ENCODE measurements at places on chromosomes 11 and 22. TPM values are rescaled to one million over a fixed set of nuclear protein-coding genes. Genes with fewer than 3 reads are reported as not detected.

GRCh38 chr22:41574847-41575381, 14.1 kb downstream of the CSDC2 start:
- no peak for DNase-seq

Gene RRM1
- total RNA-seq, result 50.8 TPM

Gene MMP8
- not detected for total RNA-seq

GRCh38 chr11:110182886-110183285, 89.7 kb downstream of the ZC3H12C start:
- no peak for DNase-seq

DNA sequence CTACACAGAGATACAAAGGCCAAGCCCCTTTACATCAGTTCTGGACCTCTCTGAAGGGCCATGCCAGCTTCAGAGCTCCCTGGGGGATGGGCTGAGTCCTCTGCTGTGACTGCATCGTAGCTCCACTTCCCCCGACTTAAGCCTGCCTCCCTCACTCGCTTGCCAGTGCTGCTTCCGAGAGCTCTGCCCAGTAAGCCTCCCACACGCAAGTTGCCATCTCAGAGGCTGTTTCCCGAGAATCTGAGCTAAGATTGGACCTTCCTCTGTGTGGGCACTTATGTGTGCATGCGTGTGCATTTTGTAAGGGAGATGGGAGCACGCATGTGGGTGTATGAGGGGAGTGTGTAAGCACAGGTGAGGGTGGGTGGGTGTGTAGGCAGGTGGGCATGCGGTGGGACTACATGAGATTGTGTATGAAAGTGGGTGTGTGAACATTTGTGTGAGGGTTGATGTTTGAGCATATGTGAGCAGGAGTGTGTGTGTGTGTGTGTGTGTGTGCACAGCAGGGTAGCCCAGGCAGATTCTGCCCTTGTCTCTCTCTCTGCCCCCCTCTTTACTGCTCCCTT, 163.0 kb upstream of the SYT13 start:
- DNase-seq, result no peak

Gene TSSK2
- not detected for total RNA-seq

- DNase-seq, result no peak
These were observed 28.8 kb downstream of the FAT3 start for GRCh38 chr11:92253421-92253820.

Gene UPK3A
- not detected for total RNA-seq

DNA sequence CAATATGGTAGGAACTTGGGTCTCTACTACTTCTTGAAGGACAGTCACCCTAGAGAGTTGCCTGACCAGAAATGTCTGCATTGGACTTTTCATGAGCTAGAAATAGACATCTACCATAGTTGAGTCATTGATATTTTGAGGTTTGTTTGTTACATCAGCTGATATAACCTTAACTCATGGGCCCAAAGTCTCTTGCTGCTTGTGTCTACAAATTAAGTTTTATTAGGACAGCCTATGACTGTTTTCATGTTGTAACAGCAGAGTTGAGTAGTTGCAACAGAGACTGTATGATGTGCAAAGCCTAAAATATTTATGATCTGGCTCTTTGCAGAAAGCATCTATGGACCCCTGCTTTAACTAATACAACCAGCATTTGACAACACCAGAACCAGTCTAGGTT, 155.3 kb downstream of the MIAT start:
- DNase-seq, result no peak

DNA sequence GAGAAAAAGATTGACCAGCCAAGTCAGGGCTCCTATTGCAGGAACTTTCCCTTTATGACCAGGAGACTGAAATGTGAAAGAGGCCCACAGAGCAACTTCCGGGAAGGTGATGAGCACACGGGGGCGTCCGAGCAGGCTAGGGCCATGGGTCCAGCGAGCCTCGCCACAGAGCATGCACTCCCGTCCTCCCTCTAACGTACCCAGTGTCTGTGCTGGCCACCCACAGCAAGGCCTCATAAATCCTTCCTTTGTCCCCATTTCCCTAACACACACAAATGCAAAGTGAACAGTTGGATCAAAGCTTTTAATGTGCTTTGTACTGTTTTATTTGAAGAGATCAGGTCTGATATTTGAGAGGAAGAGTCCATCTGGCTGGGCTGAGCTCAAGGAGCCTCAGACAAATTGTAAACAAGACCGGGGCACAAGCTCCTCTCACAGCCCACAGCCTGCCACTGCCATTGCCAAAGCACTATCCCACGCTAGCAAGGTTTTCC, 44.3 kb downstream of the BLID start:
- DNase-seq, result no peak

DNA sequence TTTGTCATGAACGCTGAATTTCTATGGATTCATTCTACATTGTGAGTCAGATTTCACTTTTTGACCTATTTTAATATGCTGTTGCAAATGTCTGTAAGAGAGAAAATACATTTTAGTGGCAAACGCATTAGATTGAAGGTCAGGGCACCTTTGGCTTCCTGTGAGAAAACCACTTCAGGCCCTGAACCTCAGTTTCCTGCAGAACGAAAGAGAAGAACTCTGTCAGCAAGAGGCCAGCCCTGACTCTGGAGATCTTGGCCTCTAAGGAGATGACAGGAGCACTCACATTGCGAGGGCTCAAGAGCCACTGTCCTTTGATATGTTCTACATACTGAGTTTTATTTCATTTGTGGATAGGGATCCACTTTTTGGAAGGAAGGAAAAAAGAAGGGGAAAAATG, 83.6 kb downstream of the KCNJ1 start:
- DNase-seq, result no peak

Gene OR4D5
- not detected for total RNA-seq

GRCh38 chr22:38171927-38172831, 9.5 kb downstream of the PLA2G6 start:
- DNase-seq, result peak; percentile 87

DNA sequence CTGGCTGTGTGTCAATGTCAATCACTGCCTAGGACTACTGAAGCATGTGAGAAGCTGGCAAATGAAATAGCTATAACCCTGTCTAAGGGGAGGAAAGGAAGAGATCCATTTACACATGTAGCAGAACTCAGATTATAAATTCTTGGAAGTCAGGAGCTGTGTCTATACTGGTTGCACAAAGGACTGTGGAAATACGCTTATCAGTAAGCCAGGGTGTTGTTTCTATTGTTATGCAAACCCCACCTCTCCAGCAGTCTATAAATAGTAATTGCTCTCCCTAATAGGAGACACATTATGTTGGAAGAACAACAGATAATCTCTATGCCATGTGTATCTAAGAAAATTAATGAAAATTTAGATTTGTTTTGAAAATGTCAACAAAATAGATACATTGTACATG, 693.4 kb upstream of the CCDC90B start:
- DNase-seq, result no peak

Gene MYO18B
- not detected for total RNA-seq

DNA sequence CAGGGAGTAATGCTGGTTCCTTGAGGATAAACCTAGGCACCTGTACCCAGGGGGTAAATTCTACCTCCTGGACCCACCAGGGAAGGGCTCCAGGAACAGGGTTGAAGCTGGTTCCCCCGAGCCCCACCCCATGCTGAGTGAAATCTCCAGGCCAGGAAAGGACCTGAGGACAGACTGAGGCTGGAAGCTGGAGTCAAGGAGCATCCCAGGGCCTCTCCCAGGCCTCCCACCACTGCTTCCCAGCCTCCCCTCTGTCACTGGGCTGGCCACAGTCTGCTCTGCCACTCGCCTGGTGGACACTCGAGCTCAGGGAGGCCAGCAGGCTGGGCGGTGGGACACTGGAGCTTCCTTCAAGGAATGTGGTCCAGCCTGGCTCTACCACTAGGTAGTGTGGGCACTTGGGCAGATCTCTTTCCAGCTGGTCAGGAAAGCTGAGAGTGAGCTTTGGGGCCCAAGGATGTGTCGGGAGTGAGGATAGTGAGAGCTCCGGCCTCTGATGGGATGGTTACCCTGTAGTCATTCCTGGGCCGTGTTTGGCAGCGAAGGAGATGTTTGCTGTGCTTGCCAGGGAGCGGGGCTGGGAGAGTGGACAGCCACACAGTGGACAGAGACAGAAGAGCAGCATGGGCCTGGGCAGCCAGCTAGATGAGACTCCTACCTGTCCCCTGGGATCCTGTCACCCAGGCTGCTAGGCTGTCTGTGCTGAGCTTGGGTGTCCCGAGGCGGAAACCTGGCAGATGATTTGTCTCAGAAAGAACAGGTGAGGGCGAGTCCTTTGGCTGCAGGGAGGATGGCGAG, 3.4 kb downstream of the OVOL1 start:
- no peak for DNase-seq

- DNase-seq, result no peak
These were observed 35.5 kb upstream of the SYT13 start for GRCh38 chr11:45321669-45322068.

Gene NEFH
- 4.2 TPM for total RNA-seq

DNA sequence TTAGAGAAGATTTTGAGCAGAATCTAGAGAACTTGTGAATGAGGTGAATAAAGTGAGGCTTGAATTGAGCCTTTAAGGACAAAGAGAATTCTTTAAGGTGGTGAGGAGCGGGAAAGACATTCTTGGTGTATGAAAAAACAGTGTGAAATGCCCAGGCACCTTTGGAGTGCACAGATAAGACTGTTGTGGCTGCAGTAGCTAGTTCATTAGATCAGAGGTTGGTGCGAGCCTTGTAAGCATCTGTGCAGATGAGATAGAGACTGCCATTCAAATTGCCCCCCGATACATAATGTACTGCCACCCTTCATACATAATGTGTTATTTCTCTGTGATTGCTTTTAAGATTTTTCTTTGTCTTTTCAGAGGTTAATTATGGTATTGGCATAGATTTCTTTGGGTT, 31.3 kb downstream of the ATXN10 start:
- DNase-seq, result no peak
